Stimulated activated CD4-positive, alpha-beta T cell treated with anti-CD3 and anti-CD28 coated beads, Interleukin-2, amount 100 ng/mL, for 24 hours (primary cell): ENCODE measurements at places on chromosomes 2 and 18.
A peak's percentile ranks its signal among the peaks of the same experiment; 100 is the strongest.

DNA sequence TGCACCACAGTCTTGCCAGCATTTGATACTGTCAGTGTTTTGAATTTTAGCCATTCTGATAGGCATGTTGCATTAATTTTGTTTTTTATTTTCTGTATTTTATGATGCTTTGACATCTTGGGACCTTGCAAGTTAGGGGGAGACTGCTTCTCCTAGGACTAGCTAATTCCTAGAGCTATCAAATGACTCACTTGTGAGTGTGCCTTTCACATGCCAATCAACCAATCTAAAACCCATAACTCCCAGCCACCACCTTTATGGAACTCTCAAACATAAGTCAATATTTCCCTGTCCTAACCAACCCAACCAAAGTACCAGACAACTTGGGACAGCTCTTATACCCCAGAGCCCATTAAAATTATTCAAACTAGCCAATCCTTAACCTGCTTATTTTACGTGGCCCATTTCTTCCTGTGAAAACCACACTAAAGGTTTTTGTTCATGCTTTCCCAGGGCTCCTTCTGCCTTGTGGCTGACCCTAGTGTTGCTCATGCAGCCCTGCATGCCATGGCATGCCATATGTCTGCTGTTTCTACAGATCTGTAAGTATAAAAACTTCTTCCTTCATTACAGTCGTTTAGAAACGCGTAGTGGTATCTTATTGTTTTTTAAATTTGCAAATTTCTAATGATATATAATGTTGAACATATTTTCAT, 230.1 kb downstream of the GPD2 start:
- no peak for DNase-seq

- DNase-seq = no peak
These were observed 60.7 kb downstream of the ASXL2 start for GRCh38 chr2:25817630-25818029.

DNA sequence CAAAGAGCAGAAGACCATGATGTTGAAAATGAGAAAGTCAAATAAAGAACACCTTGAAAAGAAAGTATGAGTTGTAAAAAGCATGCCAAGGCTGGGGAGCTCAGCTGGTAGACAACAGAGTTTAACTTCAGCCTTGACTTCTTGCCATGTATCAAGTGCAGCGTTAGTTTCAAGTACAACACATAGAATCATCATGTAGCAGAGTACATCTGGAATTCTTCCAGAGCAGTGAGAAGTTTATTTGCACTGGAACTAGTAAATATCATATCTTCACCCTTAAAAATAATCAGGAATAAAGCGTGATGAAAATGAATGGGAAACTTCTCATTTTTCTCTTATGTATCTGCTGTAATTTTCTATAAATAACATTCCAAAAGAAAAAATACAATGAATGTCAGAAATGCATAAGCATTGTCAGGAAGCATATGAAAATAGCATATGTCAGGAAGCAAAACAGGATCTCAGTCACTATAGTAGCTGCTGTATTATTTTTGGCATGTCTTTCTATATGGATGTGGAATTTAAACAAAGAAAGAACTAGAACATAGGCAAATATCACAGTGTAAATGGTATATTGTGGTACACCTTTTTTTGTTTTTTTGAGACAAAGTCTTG, 10.1 kb upstream of the SULT1C4 start:
- no peak for DNase-seq

- DNase-seq = no peak
These were observed 16.8 kb upstream of the CLASP1 start for GRCh38 chr2:121666042-121666441.

DNA sequence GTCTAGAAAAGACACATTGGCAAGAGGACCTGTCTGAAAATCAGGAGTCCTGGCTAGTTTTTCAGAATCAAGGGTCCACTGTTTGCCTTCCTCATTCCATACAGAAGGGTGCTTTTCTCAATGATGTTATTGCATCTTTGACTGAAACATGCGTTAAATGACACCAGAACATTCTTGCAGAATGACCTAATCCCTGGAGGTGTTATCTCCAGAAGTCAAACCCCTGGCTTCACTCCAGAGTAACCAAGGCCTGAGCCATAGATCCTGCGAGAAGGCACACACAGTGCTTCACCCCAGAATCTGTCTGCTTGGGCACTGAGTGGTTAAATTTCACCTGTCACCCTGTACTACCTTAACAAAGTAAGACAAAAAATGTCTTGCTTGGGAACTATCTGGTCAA, 1055.2 kb upstream of the FANCL start:
- no peak for DNase-seq

DNA sequence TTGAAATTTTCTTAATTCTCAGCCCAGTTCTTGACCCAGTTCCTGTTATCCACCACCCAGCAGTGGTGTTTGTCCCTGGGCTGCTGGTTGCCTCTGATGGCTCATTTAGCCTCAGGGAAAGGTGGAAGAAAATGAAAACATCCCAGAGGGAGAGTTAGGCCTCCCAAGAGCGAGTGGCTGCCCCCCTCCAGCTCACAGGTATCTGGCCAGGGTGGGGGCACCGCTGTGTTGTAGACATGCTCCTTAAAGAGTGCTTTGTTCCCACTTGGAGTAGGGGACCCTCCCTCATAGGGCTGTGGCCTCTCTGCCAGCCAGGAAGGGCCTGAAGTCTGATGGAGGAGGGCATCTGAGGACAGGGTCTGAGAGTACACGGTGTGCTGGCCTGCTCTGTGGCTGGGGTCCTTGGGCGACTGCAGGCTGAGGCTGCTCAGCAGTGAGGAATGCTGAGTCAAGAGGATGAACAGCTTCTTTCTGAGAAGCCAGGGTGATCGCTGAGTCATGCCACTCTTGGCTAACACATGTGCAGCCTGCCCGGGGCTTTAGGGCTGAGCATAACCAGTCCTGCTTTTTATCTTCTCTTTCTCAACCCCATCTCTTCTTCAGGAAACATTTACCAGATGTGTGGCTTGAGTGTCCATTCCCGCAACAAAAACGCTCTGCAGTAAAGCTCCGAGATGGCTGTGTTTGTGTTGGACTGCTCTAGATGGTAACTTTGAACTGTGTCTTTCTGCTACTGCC, 72.3 kb downstream of the IL1R2 start:
- peak; percentile 42 for DNase-seq

- no peak for DNase-seq
These were observed 429.0 kb downstream of the SUCLG1 start for GRCh38 chr2:84029903-84030575.

DNA sequence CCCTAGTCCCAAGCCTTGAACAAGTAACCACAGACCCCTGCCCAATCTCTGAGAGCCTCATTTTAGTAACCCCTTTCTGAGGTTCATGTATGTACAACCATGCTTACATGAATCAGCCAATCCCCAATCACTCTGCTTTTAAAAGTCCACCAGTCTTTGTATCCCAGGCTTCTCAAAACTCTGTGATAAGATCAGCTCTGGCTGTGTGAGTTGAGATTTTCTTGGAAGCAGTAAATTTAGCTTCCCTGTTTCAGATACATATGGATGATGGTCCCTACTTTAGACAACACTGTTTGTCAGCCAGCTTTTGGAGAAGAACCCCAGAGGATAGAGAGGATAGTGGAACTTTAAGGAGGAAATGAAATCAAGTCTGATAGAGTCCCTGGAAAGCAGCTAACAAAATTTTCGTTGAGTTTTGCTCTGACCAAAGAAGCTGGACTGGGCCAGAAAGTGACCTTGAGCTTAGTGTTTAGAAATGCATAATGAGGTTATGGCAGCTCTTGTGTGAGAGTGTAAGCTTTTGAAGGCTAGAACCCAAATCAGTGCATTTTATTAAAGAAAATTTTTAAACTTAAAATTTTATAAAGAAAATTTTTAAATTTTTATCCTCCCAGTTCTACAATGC, 3.7 kb downstream of the ADNP2 start:
- no peak for DNase-seq

DNA sequence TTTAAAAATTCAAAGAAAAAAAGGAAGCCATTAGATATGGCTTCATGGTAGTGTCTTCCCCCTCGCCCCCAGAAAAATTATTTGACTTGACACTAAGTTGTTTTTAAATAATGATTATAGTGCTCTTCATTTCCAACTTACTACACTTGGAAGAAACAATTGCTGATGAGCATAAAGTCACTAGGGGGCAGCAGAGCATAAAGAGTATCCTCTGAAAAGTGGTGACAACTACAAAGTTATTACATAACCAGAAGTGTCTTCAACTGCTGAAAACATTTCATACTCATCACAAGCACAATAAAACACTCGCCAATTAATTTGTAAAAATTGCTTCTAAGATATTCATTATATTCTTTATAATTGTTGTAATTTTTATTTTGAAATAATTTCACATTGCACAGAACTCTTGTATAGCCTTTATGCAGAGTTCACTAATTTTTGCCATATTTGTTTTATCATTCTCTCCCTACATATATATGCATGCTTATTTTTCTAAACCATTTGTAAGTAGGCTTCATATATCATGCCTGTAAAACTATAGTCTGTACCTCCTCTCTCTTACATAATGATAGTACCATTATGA, 54.9 kb downstream of the EXOC6B start:
- peak; percentile 26 for DNase-seq

DNA sequence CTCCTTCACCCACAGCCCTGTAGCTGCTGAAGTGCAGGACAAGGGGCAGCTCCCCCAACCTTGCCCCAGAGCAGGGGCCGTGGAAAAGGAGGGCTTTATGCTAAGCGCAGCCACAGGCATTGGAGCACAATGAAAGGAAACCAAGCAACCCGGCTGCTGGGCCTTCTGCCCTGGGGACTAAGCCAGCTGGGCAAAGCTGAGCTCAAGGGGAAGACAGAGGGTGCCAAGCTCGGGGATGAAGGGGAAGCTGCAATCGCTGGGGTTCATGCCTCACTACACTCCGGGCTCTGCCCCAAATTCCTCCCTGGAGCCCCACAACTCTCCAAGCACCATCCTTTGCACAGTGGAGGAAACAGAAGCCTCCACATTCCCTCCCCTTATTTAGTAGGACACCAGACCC, 12.4 kb downstream of the SFXN5 start:
- DNase-seq = no peak

- no peak for DNase-seq
These were observed 327.1 kb downstream of the CMPK2 start for GRCh38 chr2:6538607-6539006.

GRCh38 chr2:81097361-81097760, 792.8 kb upstream of the LRRTM1 start:
- DNase-seq = no peak

GRCh38 chr18:8726963-8727705, 21.8 kb downstream of the MTCL1 start:
- DNase-seq = no peak

DNA sequence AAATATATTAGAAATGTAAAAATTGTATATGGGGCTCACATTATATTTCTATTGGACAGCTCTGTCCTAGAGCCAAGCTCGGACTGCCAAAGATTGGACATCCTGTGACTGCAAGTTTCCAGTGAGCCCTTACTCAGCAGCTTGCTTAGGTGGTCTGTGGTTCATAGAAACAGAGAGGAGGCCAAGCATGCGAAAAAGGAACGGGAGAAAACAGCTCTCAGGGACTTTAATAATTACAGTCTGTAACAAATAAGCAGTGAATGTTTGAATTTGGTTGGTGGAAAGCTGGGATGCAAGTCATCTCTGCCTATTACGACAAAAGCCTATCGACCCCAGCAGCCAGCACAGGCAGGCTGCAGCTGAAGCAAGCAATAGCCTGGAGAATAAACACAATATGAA, 35.6 kb downstream of the WIPF1 start:
- DNase-seq = no peak

- no peak for DNase-seq
These were observed 31.0 kb downstream of the ANKRD29 start for GRCh38 chr18:23631746-23632145.

- DNase-seq = no peak
These were observed 126.6 kb upstream of the PDE1A start for GRCh38 chr2:182553483-182553882.

GRCh38 chr18:67794521-67794920, 278.0 kb upstream of the DSEL start:
- no peak for DNase-seq

DNA sequence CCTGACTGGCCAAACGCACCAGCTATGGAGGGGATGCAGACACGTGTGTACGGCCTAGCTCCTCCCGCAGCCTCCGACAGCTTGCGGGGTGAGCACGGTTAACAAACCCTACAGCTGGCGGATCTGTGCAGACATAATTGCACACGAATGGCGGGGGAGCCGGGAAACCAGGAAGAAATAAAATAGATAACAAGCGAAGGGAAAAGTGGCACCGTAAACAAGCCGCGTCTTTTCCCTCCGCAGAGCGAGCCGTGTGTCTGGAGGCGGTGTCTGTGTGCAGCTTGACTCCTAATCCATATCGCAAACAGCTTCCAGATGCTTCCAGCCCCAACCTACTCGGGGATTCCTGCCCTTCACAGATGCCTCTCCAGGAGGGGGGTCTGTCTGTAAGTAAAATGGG, 853.1 kb upstream of the SALL3 start:
- DNase-seq = no peak
